H1 (cell line): ENCODE measurements at places on chromosomes 5 and 9.

GRCh38 chr5:52989025-52989780 lies at the start of gene ITGA2:
Gene ITGA2, plus strand, starts transcription at chr5:52989352. Its CDS starts 117 bp downstream, at chr5:52989469.
- DNase-seq = peak; percentile 77
- H3K36me3 ChIP-seq = no peaks in the 10 kb centered on the region
- no peaks in the 10 kb centered on the region for H3K4me1 ChIP-seq
- no peak within 1 kb of the TSS for H3K27ac ChIP-seq

GRCh38 chr9:13919401-13919800 lies 394.5 kb downstream of the NFIB start:
- no peaks in the 10 kb centered on the region for H3K4me1 ChIP-seq
- no peak for DNase-seq
- H3K27me3 ChIP-seq = no peaks in the 10 kb centered on the region
- H3K27ac ChIP-seq = no peak overlapping the region
- H3K4me3 ChIP-seq = no peak overlapping the region
- no peaks in the 10 kb centered on the region for H3K36me3 ChIP-seq

GRCh38 chr9:79208791-79209396 lies 362.9 kb upstream of the TLE4 start:
- no peaks in the 10 kb centered on the region for H3K36me3 ChIP-seq
- 0 out of 2 replicates have a peak, but pooled peaks cover 1% of the 10 kb centered on the region for H3K4me1 ChIP-seq
- no peak overlapping the region for H3K4me3 ChIP-seq

DNA sequence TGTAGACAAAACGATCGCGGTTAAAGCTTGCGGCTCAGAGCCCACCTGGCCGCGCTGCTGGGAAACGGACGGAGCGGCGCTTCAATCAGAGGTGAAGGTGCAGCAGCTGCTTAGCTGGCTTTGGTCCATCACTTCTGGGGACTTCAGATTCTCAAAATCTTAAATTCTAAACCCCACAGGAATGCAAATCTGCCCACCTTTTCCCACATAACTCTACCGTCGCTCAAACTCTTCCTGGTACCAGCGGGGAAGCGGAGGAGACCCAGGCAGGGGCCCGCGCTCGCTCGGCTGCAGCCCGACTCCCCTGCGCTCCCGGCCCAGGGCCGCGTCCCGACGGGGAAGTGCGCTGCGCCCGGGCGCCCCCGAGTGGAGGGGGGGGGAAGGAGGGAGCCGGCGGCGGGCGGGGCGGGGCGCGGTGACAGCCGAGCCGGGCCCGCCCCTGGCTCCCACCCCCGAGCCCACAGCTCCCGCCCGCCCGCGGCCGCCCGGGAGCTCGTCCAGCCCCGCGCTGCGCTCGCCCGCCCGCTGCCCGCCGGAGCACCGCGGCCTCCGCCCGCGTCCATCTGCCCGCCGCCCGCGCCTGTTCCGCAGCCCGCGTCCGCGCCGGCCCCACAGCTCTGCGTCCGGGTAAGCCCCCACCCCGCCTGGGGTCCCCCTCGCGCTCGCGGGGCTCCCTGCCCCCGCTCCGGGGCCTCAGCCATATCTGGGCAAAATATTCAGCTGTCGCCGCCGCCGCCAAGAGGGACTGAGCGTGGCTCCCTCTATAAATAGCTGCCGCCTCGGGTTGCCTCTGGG lies at the start of gene TMOD1:
Gene TMOD1, plus strand, starts transcription at position 490 of the 795 bp plus-strand sequence. CDS start 22,523 bp downstream, outside the sequence.
- H3K36me3 ChIP-seq = no peaks in the 10 kb centered on the region
- H3K27ac ChIP-seq = no peak within 1 kb of the TSS
- DNase-seq = no peak
- no peaks in the 10 kb centered on the region for H3K4me1 ChIP-seq

DNA sequence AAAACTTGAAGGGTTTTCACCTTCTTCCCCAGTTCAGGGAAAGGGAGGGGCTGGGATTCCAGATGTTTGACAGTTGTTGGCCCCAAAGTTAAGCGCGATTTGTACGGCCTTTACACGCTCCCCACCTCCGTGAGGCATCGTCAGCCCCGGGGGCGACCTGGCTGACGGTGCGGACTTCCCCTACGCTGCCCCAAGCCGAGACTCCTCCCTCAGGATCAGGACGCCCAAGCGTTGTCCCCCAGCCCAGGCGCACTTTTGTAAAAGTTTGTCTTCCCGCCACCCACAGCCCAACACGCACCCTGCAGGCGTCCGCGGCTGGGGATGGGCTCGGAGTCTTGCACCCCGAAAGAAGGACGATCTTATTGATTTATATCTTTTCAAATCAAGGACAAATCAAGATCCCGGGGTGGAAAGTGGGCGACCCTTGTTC lies 713 bp downstream of the MOB3B start:
- no peaks in the 10 kb centered on the region for H3K36me3 ChIP-seq
- H3K27me3 ChIP-seq = peaks cover 2% of the 10 kb centered on the region; the same call in 1 of the 2 replicates
- peaks cover 4% of the 10 kb centered on the region for H3K4me1 ChIP-seq
- peak; percentile 74 for DNase-seq
- H3K4me3 ChIP-seq = peak overlapping the region; percentile 79

GRCh38 chr9:106500171-106500570 lies 362.8 kb upstream of the ZNF462 start:
- H3K36me3 ChIP-seq = no peaks in the 10 kb centered on the region
- H3K4me3 ChIP-seq = no peak overlapping the region
- no peak overlapping the region for H3K27ac ChIP-seq

DNA sequence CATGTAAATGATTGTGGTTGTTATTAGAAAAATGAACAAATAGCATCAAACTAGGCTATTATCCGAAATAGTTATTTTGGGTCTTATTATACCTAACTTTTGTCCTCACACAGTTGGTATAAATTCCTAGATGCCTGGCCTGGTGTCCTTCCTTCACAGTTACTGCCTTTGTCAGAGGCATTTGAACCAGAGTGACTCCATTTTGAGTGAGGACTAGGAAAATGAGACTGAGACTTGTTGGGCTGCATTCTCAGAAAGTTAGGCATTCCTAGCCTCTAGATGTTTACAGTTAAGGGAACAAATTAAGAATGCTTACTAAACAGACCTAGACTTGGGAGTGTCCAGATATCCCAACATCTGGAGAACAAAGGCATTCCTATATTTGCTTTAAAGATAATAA lies 283.5 kb upstream of the C9orf72 start:
- peaks cover 5% of the 10 kb centered on the region for H3K4me1 ChIP-seq
- H3K27me3 ChIP-seq = no peaks in the 10 kb centered on the region
- H3K27ac ChIP-seq = no peak overlapping the region
- DNase-seq = no peak
- H3K36me3 ChIP-seq = no peaks in the 10 kb centered on the region

GRCh38 chr5:143233031-143233430 lies 170.5 kb downstream of the NR3C1 start:
- H3K27me3 ChIP-seq = no peaks in the 10 kb centered on the region
- no peak overlapping the region for H3K4me3 ChIP-seq
- no peaks in the 10 kb centered on the region for H3K36me3 ChIP-seq
- no peak for DNase-seq
- H3K4me1 ChIP-seq = no peaks in the 10 kb centered on the region

DNA sequence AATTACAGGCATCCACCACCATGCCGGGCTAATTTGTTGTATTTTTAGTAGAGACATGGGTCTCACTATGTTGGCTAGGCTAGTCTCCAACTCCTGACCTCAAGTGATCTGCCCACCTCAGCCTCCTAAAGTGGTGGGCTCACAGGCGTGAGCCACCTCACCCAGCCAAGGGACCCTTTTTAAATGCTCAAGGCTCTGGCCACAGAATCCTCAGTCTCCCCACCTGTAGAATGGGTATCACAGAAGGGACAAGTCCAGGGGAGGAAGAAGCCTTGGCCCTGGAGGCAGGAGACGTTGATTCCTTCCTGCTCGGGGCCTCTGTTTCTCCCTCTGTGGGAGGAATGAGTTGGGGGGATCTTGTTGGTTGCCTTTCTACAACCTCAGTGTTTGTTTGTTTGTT lies 45.7 kb downstream of the GTF3C4 start:
- no peaks in the 10 kb centered on the region for H3K27me3 ChIP-seq
- no peak for DNase-seq
- H3K4me3 ChIP-seq = no peak overlapping the region
- H3K36me3 ChIP-seq = no peaks in the 10 kb centered on the region

- no peak overlapping the region for H3K27ac ChIP-seq
- H3K4me3 ChIP-seq = no peak overlapping the region
- DNase-seq = no peak
- no peaks in the 10 kb centered on the region for H3K4me1 ChIP-seq
- H3K36me3 ChIP-seq = no peaks in the 10 kb centered on the region
Measured at GRCh38 chr9:35364817-35365585, 124.9 kb upstream of the RUSC2 start.

DNA sequence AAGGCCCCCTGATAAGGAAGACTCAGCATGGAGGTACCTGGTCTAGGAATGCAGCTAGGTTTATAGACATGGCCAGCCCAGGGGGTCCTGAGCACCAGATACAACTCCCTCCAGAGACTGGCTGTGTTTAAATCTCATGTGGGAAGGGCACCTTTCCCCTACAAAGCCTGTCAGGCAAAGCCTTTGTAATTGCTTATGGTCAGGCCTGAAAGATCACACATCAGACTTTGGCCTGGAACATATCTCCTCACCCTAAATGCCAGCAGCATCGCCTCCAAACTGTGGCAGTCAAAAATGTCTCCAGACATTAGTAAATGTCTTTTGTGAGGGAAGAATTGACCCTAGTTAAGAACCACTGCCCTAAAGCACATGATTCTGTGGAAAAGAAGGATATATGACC lies 51.6 kb upstream of the MACIR start:
- no peaks in the 10 kb centered on the region for H3K36me3 ChIP-seq
- DNase-seq = no peak
- no peak overlapping the region for H3K4me3 ChIP-seq
- no peak overlapping the region for H3K27ac ChIP-seq
- no peaks in the 10 kb centered on the region for H3K27me3 ChIP-seq

- H3K4me1 ChIP-seq = no peaks in the 10 kb centered on the region
- H3K36me3 ChIP-seq = no peaks in the 10 kb centered on the region
- no peak for DNase-seq
- H3K4me3 ChIP-seq = no peak overlapping the region
- H3K27ac ChIP-seq = no peak overlapping the region
Measured at GRCh38 chr5:160685219-160685618, 166.8 kb downstream of the ATP10B start.

GRCh38 chr9:87324613-87325194 lies 173.0 kb upstream of the DAPK1 start:
- H3K36me3 ChIP-seq = no peaks in the 10 kb centered on the region
- DNase-seq = no peak
- no peak overlapping the region for H3K4me3 ChIP-seq
- H3K4me1 ChIP-seq = no peaks in the 10 kb centered on the region
- no peak overlapping the region for H3K27ac ChIP-seq

GRCh38 chr5:84727708-84728107 lies 343.0 kb upstream of the EDIL3 start:
- no peak for DNase-seq
- no peaks in the 10 kb centered on the region for H3K4me1 ChIP-seq
- H3K36me3 ChIP-seq = no peaks in the 10 kb centered on the region
- no peak overlapping the region for H3K4me3 ChIP-seq
- no peak overlapping the region for H3K27ac ChIP-seq
- H3K27me3 ChIP-seq = no peaks in the 10 kb centered on the region

- H3K27ac ChIP-seq = no peak overlapping the region
- no peak overlapping the region for H3K4me3 ChIP-seq
- no peaks in the 10 kb centered on the region for H3K36me3 ChIP-seq
- no peak for DNase-seq
- H3K4me1 ChIP-seq = no peaks in the 10 kb centered on the region
Measured at GRCh38 chr9:97682242-97682641, 14.9 kb downstream of the XPA start.

GRCh38 chr9:107635803-107636174 lies 146.2 kb upstream of the KLF4 start:
- H3K36me3 ChIP-seq = no peaks in the 10 kb centered on the region
- H3K4me3 ChIP-seq = no peak overlapping the region
- no peaks in the 10 kb centered on the region; the same call in 1 of the 2 replicates for H3K27me3 ChIP-seq
- no peak for DNase-seq

DNA sequence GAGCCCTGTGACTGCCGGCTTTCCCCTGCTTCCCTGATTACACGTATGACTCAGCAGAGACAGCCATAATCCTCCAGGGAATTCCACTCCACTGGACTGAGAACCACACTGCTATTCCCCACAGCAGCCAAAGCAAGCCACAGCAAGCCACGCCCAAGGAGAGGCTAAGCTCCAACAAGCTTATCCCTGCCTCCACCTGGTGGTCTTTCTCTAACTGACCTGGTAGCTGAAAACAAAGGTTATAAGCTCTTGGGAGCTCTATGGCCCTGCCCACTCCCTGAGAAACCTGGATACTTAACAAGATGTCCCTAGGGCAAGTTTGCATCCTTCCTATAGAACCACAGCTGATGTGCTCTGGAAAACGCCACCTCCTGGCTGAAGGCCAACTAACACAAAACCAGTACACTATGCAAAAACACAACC lies 613.7 kb upstream of the CDH18 start:
- H3K4me1 ChIP-seq = no peaks in the 10 kb centered on the region
- no peak overlapping the region for H3K4me3 ChIP-seq
- no peaks in the 10 kb centered on the region for H3K36me3 ChIP-seq
- no peak overlapping the region for H3K27ac ChIP-seq

DNA sequence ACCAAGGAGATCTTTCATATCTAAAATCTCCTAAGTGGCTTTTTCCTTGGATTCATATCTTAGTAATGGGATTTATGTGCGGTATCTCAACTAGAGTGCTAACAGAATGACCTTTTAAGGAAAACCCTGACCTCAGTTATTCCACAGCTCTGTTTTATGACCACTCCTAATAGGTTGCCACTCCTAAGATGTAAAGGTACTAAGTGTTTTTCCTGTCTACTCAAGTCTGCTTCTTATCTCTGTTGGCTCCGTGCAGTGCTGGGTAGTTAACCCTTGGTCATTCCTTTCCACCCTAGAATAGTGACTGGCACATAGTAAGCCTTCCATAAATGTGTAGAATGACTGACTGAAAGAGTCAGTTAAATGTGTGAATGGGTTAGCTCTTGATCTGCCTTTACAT lies 161.4 kb downstream of the DOCK2 start:
- no peak overlapping the region for H3K27ac ChIP-seq
- H3K4me3 ChIP-seq = no peak overlapping the region
- H3K36me3 ChIP-seq = no peaks in the 10 kb centered on the region
- H3K4me1 ChIP-seq = peaks cover 3% of the 10 kb centered on the region
- no peak for DNase-seq
- H3K27me3 ChIP-seq = no peaks in the 10 kb centered on the region

DNA sequence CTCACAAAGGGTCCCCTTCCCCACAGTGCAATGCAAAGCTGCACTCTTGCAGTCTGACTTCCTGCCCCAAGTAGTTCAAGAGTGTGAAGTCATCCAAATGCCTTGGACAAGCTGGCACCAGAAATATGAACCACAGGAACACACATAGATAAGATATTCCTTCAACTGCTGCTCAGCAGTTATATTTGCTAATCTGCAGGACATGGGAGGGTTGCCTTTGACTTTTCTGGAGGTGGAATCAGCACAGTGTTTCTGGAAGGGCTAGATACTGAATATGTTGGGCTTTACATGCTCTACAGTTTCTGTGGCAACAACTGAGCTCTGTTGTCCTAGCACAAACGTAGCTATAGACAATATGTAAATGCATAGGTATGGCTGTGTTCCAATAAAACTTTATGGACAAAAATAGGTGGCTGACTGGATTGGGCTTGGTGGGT lies 96.7 kb upstream of the PCA3 start:
- H3K27me3 ChIP-seq = no peaks in the 10 kb centered on the region
- H3K4me1 ChIP-seq = no peaks in the 10 kb centered on the region; the same call in 1 of the 2 replicates
- no peaks in the 10 kb centered on the region for H3K36me3 ChIP-seq
- H3K27ac ChIP-seq = no peak overlapping the region
- no peak for DNase-seq
- H3K4me3 ChIP-seq = no peak overlapping the region
